C1 segment of cervical spinal cord (tissue), 14 donors: ENCODE measurements at places on chromosomes 7 and 10.

GRCh38 chr10:50431133-50431532 is 179.8 kb upstream of the ASAH2 start:
- no peak for DNase-seq

- DNase-seq: no peak
Observed at GRCh38 chr7:66679633-66680244, 51.1 kb downstream of the KCTD7 start.

- DNase-seq: no peak
Observed at GRCh38 chr7:159015081-159015453, 129.6 kb downstream of the VIPR2 start.

- DNase-seq: no peak
Observed at GRCh38 chr7:101824440-101824839, 7.0 kb downstream of the CUX1 start.

DNA sequence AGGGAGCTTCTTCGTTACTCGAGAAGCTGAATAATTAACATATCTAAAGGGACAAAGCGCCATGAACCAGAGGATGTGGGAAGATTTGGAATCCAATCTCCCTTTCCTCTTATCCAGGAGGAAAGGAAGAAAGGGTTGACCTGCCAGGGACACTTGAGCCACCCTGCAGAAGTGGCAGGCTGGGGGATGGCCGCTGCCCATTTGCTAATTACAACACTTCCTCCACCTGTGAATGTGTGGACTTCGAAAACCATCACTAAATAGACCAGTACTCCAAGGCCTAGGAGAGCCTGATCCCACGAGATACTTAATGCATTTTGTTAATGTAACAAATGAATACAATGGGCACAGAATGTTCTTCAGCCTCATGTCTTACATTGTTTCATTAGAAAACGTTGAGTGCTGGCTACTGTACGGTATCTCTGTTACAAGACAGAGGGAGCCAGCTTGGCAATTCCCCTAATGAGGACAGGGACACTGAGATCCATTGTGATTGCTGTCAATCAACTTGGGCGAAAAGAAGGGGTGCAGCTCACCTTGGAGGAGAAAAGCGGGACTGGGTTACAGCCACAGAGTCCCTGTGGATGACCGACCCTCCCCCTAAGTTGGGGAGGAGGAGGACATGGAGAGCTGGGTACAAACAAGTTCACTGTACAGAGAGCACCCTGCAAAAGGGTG is 59.4 kb downstream of the AOC1 start:
- no peak for DNase-seq
